H9 (cell line): ENCODE measurements at places on chromosomes 5 and 9. TPM values are rescaled to one million over a fixed set of nuclear protein-coding genes. Genes with fewer than 3 reads are reported as not detected.

The INSL6 gene
- not detected in 2 replicates for total RNA-seq

The C9orf153 gene
- total RNA-seq: 0.17 TPM in 1 of 2 replicates, not detected in the other

The CACFD1 gene
- 20.0 and 20.2 TPM in 2 replicates for total RNA-seq

The BOD1 gene
- 120 and 121 TPM in 2 replicates for total RNA-seq

The NIM1K gene
- total RNA-seq: 0.07 TPM in 1 of 2 replicates, not detected in the other

The CXCL14 gene
- total RNA-seq: 1.1 TPM in 2 replicates

The ZNF462 gene
- total RNA-seq: 159 and 164 TPM in 2 replicates

The DBH gene
- not detected in 2 replicates for total RNA-seq

The C9orf72 gene
- total RNA-seq: 17.0 and 18.3 TPM in 2 replicates

The JAKMIP2 gene
- total RNA-seq: 5.4 and 6.4 TPM in 2 replicates

The ELAVL2 gene
- total RNA-seq: 16.8 and 19.9 TPM in 2 replicates

The ADAMTSL1 gene
- total RNA-seq: 1.2 and 1.5 TPM in 2 replicates
